NCI-H1417 (cell line): ENCODE measurements at places on chromosomes 12 and 14.

DNA sequence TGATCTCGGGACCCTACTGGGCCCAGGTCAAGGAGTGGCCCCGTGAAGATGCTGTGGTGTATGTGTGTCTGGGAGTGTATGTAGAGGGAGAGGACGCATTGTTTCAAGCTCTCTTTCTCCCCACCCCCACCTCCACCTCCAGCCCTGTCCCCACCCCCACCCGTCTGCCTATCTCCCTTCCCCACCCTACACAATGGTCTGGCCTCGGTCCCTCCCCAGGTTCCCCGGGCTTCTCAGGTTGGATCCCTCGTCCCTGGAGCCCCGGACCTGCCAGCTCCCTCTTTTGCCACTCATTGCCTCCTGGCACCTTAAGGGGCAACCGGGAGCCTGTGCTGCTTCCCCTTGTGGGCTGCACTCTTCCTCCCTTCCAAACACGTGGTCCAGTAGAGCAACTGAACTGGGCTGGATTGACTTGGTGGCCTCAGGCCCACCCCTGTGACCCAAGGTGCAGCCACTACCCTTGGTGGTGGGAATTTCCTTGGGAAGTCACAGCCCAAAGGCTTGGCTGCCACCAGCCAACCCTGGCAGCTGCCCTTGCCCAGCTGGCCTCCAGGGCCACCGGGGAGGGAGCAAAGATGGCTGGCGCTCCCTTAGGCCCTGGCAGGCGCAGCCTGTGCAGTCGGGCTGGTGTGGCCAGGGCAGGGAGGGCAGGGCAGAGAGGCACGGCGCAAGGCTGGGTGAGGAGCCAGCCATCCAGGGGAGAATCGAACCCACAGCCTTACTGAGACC is 628 bp downstream of the VRTN start:
- DNase-seq, result no peak

GRCh38 chr12:118061011-118061872 is at the start of gene WSB2:
TSS of gene WSB2 (minus strand) at chr12:118061179. CDS start at chr12:118061048, 131 bp downstream.
- DNase-seq, result peak; percentile 84

DNA sequence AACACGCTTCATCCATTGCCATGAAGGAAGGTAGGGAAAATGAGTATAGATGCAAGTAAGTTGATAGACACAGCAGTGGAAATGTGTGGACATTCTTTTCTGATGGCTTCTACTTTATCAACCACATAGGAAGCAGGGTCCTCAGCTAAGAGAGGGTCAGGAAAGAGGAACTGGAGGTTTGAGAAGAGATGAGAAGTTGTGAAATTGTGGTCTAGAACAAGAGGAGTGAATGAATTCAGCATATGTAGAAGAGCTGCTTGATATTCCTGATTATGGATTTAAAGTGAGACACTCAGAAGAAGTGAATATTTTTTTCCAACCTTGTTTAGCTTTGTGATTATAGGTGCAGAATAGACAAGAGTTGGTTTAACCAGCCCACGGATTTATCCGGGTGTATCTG is 128.5 kb downstream of the SLC15A5 start:
- DNase-seq, result no peak

- DNase-seq, result no peak
Measured at GRCh38 chr12:12442548-12443071, 85.7 kb downstream of the BORCS5 start.

GRCh38 chr12:65803251-65803650 is 21.0 kb upstream of the HMGA2 start:
- DNase-seq, result no peak

- no peak for DNase-seq
Measured at GRCh38 chr12:115163710-115164109, 479.7 kb upstream of the TBX3 start.

GRCh38 chr12:64450057-64450640 is 1.8 kb upstream of the TBK1 start:
- no peak for DNase-seq

- DNase-seq, result peak; percentile 25
Measured at GRCh38 chr12:105026411-105026810, 40.3 kb downstream of the NOPCHAP1 start.

GRCh38 chr12:94183708-94184379 is 35.5 kb downstream of the PLXNC1 start:
- no peak for DNase-seq

DNA sequence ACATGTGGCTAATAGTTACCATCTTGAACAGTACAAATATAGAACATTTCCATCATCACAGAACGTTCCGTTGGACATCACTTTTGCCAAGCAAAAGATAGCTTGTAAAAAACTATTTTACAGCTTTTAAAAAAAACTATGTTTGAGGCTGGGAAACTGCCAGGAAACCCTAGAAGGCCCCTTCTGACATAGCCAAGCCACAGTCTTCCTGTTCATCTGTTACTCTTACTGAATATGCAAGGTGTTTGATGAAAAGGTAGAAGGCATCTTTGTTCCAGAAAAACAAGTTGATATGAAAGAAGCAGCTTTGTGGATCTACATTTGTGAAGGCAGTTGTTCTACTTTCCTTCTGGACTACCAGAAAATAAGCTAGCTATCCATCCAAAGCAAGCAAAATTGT is 23.6 kb upstream of the WNK1 start:
- no peak for DNase-seq

DNA sequence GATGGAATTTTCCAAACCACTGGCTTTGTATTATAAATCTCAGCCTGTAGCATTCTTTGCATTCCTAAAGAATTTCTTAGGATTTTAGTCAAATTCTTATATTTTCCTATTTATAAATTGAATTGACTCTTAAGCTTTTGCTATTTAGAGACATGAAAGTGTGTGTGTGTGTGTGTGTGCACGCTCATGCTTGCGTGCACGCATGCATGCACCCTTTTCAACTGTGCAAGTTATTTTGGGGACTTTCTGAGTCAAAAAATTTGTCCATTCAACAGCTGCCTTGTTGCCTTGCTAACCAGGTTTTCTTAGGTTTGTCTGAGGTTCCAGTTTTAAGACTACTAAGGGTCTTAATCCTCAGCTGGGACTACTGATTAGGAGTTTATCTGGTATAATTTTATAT is 42.6 kb downstream of the GPATCH2L start:
- DNase-seq, result no peak

GRCh38 chr14:54258382-54258781 is 138.4 kb upstream of the CDKN3 start:
- DNase-seq, result no peak

DNA sequence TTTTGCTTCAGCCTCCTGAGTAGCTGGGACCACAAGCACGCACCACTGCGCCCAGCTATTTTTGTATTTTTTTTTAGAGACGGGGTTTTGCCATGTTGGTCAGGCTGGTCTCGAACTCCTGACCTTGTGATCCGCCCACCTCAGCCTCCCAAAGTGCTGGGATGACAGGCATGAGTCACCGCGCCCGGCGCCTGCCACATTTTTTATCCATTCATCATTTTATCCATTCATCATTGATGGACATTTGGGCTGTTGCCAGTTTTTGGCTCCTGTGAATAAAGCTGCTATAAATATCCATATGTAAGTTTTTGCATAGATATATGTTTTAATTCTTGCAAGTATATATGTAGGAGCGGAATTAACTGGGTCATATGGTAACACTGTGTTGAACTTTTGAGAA is 79.5 kb downstream of the DAAM1 start:
- no peak for DNase-seq

DNA sequence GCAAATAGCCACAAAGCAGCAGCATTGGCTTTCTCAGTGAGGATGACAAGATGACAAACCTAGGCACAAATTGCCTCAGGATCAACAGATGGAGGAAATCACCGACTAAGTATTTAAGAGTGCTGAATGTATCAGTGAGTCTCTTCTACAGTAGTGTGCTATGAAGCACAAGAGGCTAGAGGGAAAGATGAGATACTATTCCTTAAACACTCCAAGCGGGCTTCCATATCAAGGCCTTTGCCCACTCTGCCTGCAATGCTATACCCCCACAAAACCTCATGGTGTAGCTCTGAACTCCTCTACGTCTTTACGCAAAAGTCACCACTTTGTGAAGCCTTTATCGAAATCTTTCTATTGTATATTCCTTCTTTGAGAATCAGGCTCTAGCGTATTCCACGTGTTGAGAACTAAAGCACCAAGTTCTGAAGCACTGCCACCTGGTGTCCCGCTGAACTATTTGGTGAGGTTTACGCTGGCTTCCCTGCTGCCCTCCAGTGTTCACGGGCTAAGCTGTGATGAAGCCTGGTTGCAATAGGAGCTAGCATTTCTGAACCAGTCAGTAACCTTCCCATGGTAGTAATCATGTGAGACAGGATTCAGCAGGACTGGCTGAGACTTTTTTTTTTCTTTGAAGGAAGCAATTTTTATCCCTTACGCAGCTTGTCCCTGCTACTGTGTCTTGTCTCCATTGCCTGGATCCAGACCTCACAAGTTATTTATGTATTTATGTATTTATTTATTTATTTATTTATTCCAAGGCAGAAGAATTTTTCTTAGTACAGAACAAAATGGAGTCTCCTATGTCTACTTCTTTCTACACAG is 426.5 kb upstream of the OR4E1 start:
- peak; percentile 3 for DNase-seq

DNA sequence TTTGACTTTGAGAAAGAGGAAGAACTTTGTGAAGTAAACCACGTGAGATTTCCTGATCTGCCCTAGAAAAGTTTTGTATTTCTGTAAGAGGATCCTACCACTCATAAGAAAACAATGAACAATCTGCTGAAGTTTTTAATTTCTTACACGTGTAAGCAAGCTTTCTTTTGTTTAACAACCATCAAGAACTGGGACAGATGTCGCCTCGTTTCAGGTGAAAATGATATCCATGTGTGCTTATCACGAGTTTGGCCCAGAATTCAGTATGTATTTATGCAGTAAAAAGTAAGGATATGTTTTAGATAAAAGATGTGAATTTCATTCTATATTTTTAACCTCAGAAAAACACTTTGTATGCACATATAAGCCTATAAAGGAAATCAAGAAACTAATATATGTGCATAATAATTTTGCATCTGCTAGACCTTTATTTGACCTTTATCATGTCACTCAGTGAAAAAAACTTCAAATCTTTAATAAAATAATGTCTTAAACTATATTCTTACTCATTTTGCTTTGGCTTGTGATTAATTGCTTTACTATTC is 56.9 kb upstream of the DHRS4 start:
- no peak for DNase-seq

- DNase-seq, result peak; percentile 73
Measured at GRCh38 chr14:102554821-102555819, 37.3 kb upstream of the RCOR1 start.

GRCh38 chr12:51862947-51863346 is 14.4 kb upstream of the FIGNL2 start:
- DNase-seq, result no peak

DNA sequence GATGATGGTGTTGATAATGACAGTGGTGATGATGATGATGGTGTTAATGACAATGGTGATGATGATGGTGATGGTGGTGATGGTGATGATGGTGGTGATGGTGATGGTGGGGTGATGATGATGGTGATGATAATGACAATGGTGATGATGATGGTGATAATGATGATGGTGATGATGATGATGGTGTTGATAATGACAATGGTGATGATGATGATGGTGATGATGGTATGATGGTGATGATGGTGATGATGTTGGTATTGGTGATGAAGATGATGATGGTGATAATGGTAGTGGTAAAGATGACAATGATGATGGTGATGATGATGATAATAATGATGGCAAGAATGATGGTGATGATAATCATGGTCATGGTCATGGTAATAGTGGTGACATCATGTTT is 184.7 kb downstream of the SLC15A4 start:
- no peak for DNase-seq

DNA sequence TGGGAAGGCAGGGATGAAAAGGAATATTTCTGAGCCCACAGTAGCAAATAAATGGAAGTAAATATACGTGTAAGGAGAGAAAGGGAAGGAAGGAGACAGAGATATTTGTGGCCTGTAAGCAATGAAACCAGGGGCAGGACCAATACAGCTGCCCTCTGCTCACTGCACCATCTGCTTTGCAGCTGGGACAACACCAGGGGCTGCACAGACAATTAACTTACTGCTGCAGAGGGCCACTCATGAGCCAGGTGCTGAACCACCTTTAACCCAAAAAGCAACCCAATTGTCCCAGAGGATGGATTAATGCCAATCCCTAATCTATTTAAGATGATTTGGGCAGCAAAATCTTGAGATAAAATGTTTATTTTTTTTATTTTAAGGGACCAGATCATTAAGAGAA is 30.6 kb upstream of the TMX1 start:
- DNase-seq, result no peak

DNA sequence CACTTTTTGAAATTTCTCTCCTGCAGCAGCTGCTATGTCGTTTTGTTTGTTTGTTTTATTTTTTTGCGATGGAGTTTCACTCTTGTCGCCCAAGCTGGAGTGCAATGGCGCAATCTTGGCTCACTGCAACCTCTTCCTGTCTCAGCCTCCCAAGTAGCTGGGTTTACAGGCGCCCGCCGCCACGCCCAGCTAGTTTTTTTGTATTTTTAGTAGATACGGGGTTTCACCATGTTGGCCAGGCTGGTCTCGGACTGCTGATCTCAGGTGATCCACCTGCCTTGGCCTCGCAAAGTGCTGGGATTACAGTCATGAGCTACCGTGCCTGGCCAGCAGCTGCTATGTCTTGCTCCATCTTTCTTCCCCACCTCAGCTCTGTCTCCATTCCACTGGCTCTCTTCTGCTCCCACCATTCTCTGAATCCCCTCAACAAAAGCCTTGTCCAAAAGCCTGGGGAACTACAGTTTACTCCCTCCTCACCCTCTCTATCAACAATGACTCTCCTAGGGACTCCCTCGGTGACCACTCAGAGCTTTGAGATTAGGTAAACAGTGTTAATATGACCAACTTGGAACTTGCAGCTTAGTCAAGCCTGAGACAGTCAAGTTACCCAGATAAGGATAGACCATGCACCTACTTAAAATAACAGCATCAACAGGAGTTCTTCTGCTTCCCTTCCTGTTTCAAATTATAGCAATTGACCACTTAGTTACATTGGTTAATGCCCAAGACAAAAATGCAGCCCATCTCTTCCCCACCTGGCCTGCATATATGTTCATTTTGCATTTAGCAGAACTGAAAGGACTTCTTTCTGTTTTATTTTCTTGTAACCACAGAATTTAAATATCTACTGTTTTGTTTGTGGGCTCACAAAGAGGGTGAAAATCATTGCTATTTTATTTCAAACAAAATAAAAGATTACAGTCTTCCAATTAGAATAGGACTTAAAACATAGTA is 189.0 kb upstream of the AMIGO2 start:
- DNase-seq, result no peak

- no peak for DNase-seq
Measured at GRCh38 chr14:30883508-30884294, 9.3 kb downstream of the COCH start.

GRCh38 chr14:20998674-20999366 is at the start of gene SLC39A2:
TSS of gene SLC39A2 (plus strand) at chr14:20999293. CDS start at chr14:20999447, 154 bp downstream.
- no peak for DNase-seq

DNA sequence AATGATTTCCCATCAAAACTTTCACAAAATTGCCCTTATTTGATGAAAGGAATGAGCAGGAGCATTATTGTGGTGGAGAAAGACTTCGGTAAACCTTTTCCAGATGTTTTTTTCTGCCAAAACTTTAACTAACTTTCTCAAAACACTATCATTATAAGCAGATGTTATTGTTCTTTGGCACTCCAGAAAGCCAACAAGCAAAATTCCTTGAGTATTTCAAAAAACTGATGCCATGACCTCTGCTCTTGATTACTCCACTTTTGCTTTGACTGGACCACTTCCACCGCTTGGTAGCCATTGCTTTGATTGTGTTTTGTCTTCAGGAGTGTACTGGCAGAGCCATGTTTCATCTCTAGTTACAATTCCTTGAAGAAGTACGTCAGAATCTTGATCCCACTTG is 29.7 kb upstream of the RAB21 start:
- DNase-seq, result no peak
